Left ventricle myocardium superior (tissue), 1 donor: ENCODE measurements at places on chromosomes 5 and 9. TPM values are rescaled to one million over a fixed set of nuclear protein-coding genes. Genes with fewer than 3 reads are reported as not detected.

DNA sequence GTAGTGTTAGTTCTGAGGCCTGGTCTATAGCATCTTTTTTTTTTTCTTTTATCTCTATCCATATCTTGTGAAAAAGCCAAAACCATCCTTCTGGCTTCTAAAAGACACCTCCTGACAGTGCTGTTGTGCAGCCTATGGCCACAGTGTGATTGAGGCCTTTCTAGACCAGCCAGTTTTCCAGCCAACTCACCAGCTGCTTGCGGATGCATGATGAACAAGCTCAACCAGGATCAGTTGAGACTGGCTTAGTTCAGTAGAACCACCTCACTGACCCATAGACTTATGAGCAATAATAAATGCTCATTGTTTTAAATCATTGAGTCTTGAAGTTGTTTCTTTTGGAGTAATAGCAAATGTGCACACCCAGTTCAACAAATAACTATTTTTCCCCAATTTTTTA is 296.9 kb downstream of the FAM170A start:
- DNase-seq: no peak

- no peak for DNase-seq
Observed at GRCh38 chr5:88021141-88021540, 247.5 kb downstream of the TMEM161B start.

- DNase-seq: no peak
Observed at GRCh38 chr5:87887247-87887646, 381.4 kb downstream of the TMEM161B start.

DNA sequence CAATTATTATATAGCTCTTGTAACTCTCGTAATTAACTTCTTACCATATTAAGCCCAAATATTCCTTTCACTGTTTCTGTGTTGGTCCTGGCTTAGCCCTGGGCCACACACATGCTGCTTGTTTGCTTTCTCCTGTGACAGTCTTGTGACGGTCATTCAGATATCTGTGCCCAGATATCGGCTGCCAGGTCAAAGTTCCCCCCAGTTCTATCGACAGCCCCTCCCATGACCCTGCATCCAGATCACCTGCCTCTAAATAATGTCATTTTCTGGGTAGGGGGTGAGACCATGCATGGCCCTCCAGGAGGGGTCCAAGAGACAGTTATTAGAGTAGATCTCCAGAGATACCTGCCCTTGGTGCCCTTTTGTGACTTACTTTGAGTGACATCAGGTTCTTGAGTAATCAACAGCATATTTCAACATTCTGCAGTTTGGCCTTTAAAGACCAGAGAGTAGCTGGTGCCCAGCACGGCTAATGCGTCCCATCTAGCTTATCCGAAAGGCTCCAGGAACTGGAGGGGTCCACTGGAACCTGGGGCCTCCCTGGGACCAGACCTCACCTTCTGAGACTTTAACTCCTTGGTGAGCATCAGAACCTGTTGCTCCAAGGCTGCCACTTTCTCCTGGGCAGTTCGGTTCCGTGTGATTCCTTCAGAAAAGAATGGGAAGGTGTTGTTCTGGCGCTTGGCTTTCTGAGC is 26.9 kb downstream of the TBC1D2 start:
- DNase-seq: no peak

GRCh38 chr9:33850677-33851076 is 33.7 kb downstream of the UBE2R2 start:
- no peak for DNase-seq

The PCDHGB2 gene
- total RNA-seq: 8.7 TPM

The CDH12 gene
- not detected for total RNA-seq

DNA sequence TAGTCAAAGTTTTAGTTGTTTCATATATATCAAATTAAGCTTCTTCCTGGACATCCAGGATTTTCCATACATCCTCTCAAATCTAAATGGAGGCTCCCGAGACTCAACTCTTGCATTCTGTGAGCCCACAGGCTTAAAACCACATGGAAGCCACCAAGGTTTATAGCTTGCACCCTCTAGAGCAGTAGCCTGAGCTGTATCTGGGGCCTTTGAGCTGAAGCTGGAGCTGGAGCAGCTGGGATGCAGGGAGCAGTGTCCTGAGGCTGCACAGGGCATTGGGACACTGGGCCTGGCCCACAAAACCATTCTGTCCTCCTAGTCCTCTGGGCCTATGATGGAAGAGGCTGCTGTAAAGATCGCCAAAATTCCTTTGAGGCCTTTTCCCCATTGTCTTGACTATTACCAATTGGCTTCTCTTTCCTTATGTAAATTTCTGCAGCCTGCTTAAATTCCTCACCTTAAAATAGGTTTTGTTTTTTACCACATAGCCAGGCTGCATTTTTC is 151.0 kb downstream of the COX7C start:
- no peak for DNase-seq

DNA sequence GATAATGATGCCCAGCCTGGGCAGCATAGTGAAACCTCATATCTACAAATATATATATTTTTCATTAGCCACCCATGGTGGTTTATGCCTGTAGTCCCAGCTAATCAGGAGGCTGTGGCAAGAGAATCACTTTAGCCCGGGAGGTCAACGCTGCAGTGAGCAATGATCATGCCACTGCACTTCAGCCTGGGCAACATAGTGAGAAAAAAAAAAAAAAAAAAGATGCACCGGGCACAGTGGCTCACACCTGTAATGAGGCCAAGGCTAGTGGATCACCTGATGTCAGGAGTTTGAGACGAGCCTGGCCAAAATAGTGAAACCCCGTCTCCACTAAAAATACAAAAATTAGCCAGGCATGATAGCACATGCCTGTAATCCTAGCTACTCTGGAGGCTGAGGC is 50.2 kb upstream of the ADRA1B start:
- no peak for DNase-seq

DNA sequence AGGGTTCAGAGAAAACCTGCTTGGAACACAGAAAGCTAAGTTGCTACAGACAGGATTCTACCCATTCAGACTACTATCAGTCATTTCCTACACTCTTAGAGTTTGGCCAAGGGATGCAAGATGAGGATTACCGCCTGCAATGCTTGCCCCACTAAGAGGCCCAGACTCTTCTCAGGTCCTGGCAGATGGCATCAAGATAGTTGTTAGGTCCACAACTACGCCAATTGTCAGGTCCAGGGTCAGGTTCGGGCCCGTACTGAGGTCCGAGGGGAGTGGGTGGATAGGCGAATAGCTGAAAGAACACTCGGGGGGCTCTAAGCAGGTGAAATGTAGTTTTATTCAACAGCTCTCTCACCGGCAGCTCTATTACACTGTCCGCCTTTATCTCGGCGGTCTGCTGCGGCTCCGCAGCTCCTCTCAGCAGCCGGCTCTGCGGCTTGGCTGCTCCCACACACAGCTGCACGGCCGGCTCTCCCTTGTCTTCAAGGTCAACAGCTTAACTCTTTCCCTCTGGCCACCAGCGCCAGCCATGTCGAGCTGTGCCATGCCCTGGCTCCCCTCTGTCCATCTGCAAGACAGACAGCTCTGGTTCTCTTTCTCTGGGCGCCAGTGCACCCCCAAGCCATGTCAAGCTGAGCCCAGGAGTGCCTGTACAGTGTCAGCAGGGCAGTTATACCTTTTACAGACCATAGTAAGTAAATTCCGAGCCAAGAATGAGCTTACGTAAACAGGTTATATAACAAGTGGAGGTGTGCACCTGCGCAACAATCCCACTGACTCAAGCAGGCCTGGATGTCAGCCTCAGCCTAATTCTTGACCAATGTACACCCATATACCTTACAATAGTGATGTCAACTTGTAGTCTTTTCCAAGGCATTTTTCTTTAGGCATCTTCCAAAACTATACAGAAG is 24.0 kb downstream of the ENC1 start:
- DNase-seq: no peak

GRCh38 chr5:38681029-38681706 is 124.7 kb upstream of the LIFR start:
- DNase-seq: no peak

- peak; percentile 73 for DNase-seq
Observed at GRCh38 chr9:73132034-73132776, 19.5 kb upstream of the ANXA1 start.

The PCDHB15 gene
- 2.6 TPM for total RNA-seq

The STK32A gene
- 0.50 TPM for total RNA-seq

The PAIP1 gene
- total RNA-seq: 124 TPM

DNA sequence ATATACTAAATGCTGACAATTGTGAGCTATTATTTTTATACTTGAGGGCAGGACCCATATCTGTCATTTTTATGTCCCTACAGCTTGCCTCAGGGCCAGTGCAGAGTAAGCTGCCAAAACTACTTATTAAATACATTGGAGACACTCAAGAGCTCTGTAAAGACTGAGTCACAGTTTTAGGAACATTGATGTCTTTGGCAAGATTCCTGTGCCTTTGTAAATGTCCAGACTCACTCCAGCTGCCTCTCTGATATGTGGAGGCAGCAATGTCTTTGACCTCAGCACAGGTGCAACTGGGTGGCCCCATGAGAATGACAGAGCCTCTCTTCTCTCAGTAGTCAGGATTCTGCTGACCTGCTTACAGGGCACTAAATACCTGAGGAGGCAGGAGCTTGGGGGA is 363.2 kb downstream of the OSTF1 start:
- no peak for DNase-seq

DNA sequence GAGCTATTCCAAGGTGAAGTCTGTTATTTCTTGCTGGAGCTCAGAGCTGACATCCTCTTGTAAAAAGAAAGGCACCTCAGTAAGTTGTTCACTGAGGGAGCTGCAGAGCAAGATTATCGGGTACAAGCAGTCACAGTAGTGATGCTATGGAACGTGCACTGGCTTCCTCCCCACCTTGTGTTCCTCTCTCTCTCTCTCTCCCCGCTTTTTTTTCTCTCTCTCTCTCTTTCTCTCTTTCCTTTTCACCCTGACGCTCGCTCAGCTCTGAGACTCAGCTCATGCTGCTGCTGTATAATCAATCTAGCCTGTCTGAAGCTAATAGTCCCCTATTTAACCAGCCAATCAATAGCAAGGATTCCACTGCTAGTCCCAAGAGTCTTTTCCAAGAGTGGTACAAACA is 587.6 kb upstream of the CDH18 start:
- no peak for DNase-seq

GRCh38 chr5:135533794-135534193 is 2.0 kb downstream of the NEUROG1 start:
- no peak for DNase-seq

The PPIC gene
- 52.2 TPM for total RNA-seq

GRCh38 chr9:127492616-127493015 is 41.3 kb downstream of the LRSAM1 start:
- DNase-seq: no peak

GRCh38 chr5:112581811-112582320 is 155.8 kb upstream of the APC start:
- DNase-seq: no peak

GRCh38 chr5:79002374-79002773 is 17.3 kb upstream of the ARSB start:
- no peak for DNase-seq

DNA sequence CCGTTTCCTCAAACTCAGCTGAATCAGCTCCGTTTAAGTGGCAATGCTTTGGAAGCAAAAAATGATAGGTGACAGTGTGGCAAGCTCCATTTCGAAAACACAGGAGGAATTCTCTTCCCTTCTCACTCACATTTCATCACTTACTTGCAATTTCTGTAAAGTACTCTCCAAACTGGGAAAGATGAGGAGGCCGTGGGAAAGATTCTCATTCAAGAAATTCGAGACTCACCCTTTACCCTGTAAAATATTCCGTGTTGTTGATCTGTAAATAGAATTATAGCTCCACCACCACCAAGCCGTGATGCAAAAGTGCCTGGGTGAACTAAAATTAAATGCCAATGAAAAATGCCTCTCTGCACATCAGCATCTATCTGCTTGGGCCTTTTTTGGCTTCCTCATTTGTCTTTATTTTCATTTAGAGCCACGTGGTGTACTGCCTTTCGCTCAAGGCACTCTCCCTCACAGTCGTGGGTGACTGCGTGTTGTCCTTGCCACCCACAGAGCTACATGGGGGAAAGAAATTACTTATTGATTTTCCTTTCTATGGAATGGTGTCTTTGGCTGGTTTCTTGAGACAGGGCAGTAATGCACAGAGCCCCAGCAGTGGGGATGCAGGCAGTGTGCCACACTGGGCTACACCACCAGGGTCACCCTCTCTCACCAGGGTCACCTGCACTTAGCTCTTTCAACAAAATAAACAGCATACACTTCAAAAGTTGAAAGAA is 289.3 kb upstream of the TAS2R1 start:
- DNase-seq: no peak
